ENCODE measurements at places on chromosomes 3 and 15.

DNA sequence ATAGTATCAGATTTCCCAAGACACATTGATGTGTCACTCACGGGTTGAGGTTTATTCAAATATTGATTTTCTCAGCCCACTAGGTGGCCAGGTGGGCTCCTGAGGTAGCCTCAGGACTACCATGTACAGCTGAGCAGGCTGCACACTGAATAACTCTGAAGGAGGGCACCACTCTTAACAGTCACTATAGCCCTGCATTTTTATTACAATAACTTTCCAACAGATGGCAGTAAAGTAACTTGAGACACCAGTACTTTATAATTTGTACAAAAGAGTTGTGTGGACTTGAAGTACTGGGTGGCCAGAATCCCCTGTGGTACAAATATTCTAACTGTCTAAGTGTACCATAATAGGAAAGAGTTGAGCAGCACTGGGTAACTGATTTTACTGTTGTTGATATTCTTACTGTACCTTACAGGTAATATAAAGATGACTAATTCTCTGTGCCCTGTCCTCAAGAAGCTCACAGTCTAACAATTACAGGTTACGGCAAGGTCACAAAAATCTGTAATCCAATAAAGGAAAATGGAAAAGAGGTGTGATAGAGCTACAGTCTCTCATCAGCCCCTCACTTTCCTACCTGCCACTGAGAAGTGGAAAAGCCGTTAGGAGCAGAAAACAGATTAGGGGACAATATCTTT lies 76.0 kb downstream of the ETFA start:
- peak; percentile 73 for DNase-seq

DNA sequence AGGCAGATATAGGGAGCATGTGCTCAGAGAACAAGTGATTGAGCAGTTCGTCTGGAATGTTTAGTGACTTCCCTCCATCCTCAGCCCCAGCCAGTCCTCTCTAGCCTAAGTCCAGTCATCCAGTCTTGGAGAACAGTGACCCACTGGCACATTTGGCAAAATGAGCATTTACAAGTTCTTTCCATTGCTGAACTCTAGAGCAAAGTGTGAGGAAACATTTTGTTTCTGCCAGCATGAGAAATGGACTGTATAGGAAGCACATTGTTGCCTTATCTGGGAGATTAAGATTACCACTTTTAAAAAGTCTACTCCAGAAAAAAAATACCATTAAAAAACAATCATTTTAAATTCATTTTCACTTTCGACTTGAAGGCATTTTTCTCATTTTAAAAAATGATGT lies 353.6 kb downstream of the SHQ1 start:
- no peak for DNase-seq

DNA sequence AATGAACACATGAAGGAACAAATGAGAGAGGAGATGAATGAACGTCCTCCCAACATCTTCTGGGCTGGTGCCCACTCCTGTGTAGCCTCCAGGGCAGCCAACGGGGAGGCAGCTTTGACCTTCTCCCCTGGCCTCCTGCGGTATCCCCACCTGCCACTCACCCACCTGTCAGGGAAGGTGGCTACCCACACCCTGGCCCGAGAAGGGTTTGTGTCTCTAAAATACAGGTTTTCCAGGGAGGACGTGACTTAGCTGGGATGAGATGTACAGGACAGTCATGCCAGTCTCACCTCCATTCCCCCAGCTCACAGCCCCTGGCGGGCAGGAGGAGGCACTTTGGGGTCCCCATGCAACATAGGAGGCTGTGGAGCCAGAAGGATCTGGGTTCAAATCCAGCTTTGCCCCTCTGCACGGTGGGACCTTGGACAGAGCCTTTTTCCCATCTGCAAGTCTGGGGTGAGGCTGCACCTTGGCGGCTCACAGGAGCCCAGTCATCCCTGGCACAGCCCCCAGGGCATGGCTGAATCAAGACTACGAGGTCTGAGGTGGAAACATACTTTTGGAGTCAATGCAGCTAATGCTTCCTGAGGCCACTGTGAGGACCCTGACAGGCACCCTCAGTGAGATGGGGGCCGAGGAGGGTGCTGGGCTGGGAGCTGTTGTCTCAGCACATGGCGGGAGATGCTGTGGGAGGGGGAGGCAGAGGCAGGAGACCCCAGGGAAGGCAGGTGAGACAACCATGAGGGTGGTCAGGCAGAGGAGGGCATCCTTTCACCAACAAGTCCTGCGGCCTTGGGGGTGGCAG lies 11.1 kb upstream of the PLXND1 start:
- DNase-seq: no peak

- DNase-seq: no peak
Measured at GRCh38 chr3:33186524-33187367, 31.9 kb downstream of the SUSD5 start.

DNA sequence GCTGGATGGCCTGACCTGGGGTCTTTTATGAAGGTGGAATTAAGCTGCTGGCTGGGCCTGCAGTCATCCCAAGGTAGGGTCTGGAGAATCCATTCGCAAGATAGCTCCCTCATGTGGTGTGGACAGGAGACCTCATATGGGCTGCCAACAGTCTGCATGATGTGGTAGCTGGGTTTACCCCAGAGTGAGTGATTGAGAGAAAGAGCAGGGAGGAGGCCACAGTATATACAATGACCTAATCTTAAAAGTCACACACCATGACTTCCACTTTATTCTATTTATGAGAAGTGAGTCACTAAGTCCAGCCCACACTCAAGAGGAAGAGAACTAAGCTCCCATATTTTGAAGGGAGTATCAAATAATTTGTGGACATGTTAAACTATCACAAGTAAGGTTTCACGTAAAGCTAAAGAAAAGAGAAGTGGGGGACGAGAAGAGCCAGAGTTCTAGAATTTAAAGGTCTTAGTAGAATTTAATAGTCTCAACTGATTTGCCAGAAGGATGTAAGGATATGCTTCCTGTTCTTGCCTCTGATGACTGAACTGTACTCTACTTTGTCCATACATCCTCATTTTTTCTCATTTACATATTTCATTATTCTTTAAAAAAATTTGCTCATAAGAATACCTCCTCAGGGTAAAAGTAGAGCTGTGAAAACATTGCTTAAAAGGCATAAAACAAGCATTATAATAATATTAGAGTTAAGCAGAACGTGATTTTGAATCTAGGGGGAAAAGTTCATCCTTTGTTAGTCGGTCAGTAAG lies 184.4 kb downstream of the PEX5L start:
- peak; percentile 51 for DNase-seq

- no peak for DNase-seq
Measured at GRCh38 chr3:10933021-10933420, 59.5 kb upstream of the SLC6A1 start.

- DNase-seq: peak; percentile 50
Measured at GRCh38 chr3:19348941-19349564, 200.7 kb downstream of the KCNH8 start.

DNA sequence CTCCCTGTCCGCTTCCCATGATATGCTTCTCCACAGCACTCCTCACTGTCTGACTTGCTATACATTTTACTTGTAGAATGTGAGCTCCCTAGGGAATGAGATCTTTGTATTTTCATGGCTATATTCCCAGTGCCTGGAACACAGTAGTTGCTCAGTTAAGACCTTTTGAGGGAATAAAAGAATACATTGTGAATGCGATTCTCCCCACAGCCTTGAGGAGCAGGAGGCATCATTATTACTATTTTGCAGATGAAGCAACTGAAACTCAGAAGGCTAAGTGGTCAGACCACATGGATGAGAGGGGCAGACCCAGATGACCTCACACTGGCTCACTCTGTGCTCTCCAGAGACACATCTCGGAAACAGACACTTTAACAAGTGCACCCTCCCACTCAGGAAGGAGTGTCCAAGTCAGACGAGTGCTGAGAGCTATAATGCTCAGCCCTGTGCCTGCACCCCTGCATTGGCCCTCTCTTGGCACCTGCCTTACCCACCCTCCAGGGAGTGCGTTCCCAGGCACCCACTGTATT lies 46.8 kb downstream of the SST start:
- peak; percentile 3 for DNase-seq

Measured in RKO (cell line).